ENCODE measurements at places on chromosomes 12 and 14. TPM values are rescaled to one million over a fixed set of nuclear protein-coding genes. Genes with fewer than 3 reads are reported as not detected.

DNA sequence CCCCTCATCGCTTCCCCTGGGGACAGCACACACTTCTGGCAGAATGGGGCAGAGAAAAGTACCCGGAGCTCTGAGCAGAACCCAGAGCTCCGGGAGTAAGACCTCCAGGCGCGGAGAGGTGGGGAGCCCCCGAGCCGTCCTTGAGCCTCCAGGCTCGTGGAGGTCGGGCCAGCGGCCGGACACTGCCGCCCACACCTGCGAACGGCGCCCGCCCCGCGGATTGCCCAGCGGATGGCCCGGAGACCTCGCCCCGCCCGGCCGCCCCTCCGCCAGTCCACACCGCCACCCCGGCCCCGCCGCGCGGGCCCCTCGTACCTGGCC lies 344 bp downstream of the SPTLC2 start:
- H3K27ac ChIP-seq = peak overlapping the region; percentile 69
- peaks cover 4% of the 10 kb centered on the region for H3K4me1 ChIP-seq
- no peak for DNase-seq

- peak overlapping the region; percentile 37 for H3K4me3 ChIP-seq
- H3K4me1 ChIP-seq = peaks cover 9% of the 10 kb centered on the region
- H3K27ac ChIP-seq = no peak overlapping the region
- H3K36me3 ChIP-seq = no peaks in the 10 kb centered on the region
- peaks cover 24% of the 10 kb centered on the region for H3K27me3 ChIP-seq
- no peak for DNase-seq
Observed at GRCh38 chr12:51846911-51847642, 1.4 kb downstream of the FIGNL2 start.

- no peaks in the 10 kb centered on the region for H3K27me3 ChIP-seq
- no peaks in the 10 kb centered on the region for H3K36me3 ChIP-seq
- H3K4me3 ChIP-seq = no peak overlapping the region
- H3K4me1 ChIP-seq = no peaks in the 10 kb centered on the region
Observed at GRCh38 chr12:72282721-72283120, 10.6 kb downstream of the TRHDE start.

DNA sequence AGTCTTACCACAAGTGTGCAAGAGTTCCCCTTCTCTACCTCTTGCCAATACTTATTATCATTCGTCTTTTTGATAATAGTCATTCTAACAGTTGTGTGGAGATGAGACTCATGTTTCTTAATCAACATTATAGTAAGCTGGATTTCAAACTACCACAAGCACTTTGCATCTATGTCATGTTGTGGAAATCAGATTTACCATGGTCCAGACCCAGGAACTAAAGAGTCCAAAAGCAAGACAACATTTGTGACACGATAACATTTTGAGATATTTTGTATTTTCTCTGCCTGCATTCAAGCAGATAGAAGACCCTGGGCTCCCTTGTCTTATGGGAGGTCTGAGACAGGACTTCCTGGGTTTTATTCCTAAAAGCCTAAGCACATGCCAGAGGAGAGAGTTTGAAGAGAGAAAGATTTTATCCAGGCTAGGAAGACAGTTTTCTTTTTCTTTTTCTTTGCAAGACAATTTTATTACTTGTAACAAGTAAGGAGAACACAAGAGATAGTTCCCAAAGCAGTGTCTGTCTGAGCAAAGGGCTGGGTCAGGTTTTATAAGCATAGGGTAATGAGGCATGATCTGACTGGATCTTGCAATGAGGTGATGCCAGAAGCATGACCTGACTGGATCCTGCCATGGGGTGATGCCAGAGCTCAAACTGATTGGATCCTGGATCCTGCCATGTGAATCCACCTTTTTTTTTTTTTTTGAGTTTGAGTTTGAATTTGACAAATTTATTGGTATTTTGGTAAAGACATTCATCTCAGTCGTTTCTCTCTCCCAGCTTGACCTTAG lies 180.5 kb upstream of the HMGA2 start:
- no peaks in the 10 kb centered on the region for H3K27me3 ChIP-seq
- no peak overlapping the region for H3K4me3 ChIP-seq
- H3K27ac ChIP-seq = no peak overlapping the region

- no peak for DNase-seq
- no peaks in the 10 kb centered on the region for H3K36me3 ChIP-seq
- H3K4me3 ChIP-seq = no peak overlapping the region
Observed at GRCh38 chr12:114069507-114069906, 103.4 kb upstream of the RBM19 start.

DNA sequence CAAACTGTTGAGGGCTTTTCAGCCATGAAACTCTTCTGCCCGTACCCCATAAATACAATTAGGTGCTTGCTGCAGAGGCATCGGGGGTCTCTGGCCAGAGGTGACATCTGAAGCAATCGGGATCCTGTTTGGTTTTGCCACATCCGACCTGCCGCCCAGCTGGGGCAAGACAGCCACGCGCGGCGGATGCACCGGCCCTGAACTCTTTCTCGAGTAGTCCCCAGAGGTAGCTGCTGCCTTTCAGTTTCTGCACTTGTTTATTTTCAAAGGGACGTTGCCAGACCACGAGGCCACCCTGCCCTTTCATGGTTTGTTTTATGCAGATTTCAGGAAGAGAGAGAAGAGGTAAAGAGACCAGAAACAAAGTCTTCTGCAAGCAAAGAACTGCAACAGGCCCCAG lies 10.6 kb upstream of the MLXIP start:
- peaks cover 11% of the 10 kb centered on the region for H3K4me1 ChIP-seq
- H3K4me3 ChIP-seq = peak overlapping the region; percentile 27
- H3K36me3 ChIP-seq = no peaks in the 10 kb centered on the region
- no peaks in the 10 kb centered on the region for H3K27me3 ChIP-seq

DNA sequence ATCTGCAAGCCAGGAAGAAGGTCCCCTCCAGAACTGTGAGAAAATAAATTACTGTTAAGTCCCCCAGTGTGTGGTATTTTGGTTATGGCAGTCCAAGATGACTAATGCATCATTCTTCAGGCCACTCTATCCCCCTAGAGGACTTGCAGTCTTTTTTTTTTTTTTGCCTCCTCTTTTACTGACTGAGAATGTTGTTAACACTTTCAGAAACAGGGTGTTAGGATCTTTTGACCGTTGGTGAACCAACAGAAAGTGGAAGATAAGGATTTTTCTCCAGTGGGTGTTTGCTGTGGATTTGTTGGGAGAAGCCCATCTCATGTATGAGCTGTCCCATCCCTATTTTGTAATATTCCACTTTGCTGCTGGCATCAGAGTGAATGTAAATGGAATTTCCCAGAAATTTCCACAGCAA lies 37.8 kb downstream of the MARK3 start:
- no peaks in the 10 kb centered on the region for H3K27me3 ChIP-seq
- no peaks in the 10 kb centered on the region for H3K36me3 ChIP-seq
- DNase-seq = no peak
- H3K27ac ChIP-seq = no peak overlapping the region

DNA sequence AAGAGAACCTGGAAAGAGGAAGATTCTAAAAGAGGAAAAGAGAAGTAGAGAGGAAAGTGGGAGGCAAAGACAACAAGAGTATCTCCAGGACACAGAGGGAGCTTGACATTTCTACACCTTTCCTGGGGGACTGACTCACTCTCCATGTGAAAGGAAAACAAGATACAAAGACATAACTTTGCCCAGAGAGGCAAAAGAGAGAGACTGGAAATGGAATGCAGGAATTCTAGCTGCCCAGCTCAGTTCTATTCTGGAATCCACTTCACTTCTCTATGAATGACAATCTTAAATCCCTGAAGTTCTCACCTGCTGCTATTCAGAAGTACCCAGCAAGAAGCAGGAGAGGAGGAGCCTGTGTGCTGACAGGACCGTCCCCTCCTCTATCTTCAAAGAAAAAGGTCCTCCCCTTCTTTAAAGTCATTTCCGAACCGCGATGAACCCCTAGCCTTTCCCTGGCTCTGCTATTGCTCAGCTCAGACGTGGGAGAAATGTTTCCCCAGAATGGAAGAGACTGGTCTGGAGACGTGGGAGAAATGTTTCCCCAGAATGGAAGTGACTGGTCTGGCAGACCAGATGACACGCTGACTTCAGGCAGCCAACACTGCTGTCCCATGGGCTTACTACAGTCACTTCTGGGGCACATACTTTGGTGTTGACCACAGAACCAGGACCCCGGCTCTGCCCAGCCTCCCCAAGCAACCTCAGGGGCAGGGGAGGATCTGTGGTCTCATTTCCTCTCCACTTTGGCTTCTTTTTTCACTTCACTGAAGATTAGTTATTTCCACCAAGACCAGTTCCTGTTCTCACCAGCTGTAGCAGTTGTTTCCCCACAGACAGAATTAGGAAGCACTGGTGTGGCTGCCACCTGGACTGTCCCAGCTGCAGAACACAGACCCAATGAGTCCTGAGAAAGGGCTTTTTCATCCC lies 8.3 kb downstream of the FMNL3 start:
- H3K4me1 ChIP-seq = peaks cover 14% of the 10 kb centered on the region
- peak overlapping the region; percentile 54 for H3K4me3 ChIP-seq
- peak overlapping the region; percentile 34 for H3K27ac ChIP-seq

DNA sequence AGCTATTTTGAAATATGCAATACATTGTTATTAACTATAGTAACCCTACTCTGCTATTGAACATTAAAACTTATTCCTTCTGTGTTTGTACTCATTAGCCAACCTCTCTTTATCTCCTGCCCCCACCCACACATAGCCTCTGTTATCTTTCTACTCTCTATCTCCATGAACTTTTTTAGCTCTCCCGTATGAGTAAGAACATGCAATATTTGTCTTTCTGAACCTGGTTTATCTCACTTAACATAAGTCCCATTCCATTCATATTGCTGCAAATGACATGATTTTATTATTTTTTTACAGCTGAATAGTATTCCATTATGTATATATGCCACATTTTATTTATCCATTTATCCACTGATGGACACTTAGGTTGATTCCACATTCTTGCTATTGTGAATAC lies 79.0 kb upstream of the AMIGO2 start:
- peaks cover 14% of the 10 kb centered on the region for H3K4me1 ChIP-seq
- H3K27me3 ChIP-seq = no peaks in the 10 kb centered on the region
- no peak overlapping the region for H3K27ac ChIP-seq
- DNase-seq = no peak

DNA sequence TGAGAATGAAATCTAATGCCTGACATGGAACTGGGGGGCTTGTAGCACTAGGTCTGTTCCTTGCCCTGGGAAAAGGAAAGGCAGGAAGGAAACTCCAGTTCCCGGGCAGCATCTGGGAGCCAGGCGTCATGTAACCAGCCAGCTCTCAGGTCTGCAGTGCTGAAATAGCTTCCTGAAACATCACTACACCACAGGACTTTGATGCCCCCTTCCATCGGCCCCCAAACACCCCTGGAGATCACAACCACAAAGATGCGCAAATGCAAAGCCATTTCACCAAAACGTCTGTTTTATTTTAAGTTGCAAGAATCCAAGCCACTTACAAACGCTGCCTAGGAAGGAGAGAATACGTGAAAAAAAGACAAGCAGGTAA lies 40.9 kb downstream of the KCTD10 start:
- no peaks in the 10 kb centered on the region for H3K27me3 ChIP-seq
- no peaks in the 10 kb centered on the region for H3K36me3 ChIP-seq
- no peak overlapping the region for H3K27ac ChIP-seq
- peaks cover 4% of the 10 kb centered on the region for H3K4me1 ChIP-seq
- H3K4me3 ChIP-seq = no peak overlapping the region

DNA sequence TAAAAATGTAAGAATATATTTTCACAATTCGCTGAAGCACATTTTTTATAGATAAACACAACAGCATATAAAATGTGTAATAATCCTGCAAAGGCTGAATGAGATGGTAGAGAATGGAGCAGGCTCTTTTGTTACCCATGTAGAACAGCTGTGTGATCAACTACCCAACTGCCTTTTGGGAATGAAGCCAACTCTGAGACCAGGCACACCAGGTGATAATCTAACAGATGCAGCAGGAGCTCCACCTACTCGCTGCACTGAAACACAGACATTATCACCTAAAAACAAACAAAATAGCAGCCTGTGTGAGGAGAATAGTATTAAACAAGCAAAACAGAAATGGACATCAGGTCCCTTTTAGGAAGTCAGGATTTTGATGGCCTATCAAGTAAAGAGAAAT lies 183.3 kb downstream of the CCDC59 start:
- H3K27ac ChIP-seq = no peak overlapping the region
- no peak for DNase-seq
- no peaks in the 10 kb centered on the region for H3K4me1 ChIP-seq
- H3K4me3 ChIP-seq = no peak overlapping the region
- no peaks in the 10 kb centered on the region for H3K36me3 ChIP-seq

- H3K4me1 ChIP-seq = peaks cover 26% of the 10 kb centered on the region
- H3K36me3 ChIP-seq = no peaks in the 10 kb centered on the region
- H3K27me3 ChIP-seq = no peaks in the 10 kb centered on the region
- H3K27ac ChIP-seq = no peak overlapping the region
Observed at GRCh38 chr14:56005191-56006053, 112.8 kb upstream of the PELI2 start.

IL22 gene
- total RNA-seq = not detected

FAM181A gene
- not detected for total RNA-seq

RFLNA gene
- not detected for total RNA-seq
